Natural killer cell treated with Interleukin-12 subunit alpha and Interleukin-12 subunit beta and Interleukin-15 and Interleukin-18, amount 100 ng/mL, for 72 hours (primary cell): ENCODE measurements at places on chromosomes 4 and X. TPM values are rescaled to one million over a fixed set of nuclear protein-coding genes. Genes with fewer than 3 reads are reported as not detected.

- DNase-seq = no peak
Measured at GRCh38 chr4:123353656-123354055, 42.9 kb upstream of the SPRY1 start.

GRCh38 chr4:110793890-110794554 is 171.1 kb upstream of the PITX2 start:
- no peak for DNase-seq

GRCh38 chrX:153075366-153075765 is 3.1 kb downstream of the PNMA6A start:
- no peak for DNase-seq

- no peak for DNase-seq
Measured at GRCh38 chr4:76758290-76758882, 139.6 kb downstream of the SOWAHB start.

ARR3 gene
- not detected for total RNA-seq

- no peak for DNase-seq
Measured at GRCh38 chr4:1074077-1074476, 39.3 kb downstream of the RNF212 start.

CT45A2 gene
- total RNA-seq = not detected

DNA sequence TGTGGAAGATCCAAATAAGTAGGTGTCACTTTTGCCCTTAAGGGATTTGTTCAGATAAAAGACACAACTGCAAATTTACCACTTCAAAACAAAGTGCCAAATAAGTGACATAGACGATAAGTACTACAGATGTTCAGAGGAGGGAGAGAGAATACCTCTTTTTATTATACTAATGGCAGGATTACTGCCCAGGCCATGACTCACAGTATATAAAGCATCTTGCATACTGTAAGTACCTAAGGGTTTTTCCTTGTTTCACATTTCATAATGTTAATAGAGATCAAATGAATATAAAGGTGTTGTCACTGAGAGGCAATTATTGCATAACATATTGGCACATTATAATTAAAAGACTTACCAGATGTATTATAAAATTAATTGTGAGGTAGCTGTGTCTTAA is 46.4 kb downstream of the PTPN13 start:
- no peak for DNase-seq

PRRG1 gene
- total RNA-seq = not detected

GRCh38 chr4:105194328-105195231 is 47.9 kb downstream of the TET2 start:
- DNase-seq = no peak

DNA sequence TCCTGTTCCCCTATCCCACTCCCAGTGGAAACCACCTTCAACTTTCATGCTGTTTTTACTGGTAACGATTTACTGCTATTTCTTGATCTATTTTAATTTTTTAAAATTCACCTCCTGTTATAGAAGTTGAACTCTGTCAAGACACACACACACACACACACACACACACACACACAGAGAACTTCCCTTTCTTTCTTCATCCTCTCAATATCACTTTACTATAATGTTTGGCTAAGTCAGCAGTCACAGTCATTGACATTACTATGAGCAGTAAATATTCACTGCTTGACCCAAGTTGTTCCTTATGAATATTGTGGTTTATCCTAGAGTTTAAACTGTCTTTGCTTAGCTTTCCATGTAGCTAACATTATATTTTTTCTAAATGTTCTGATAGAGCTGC is 24.0 kb upstream of the SGMS2 start:
- DNase-seq = no peak

- DNase-seq = no peak
Measured at GRCh38 chr4:41442810-41443209, 95.1 kb upstream of the LIMCH1 start.

- DNase-seq = no peak
Measured at GRCh38 chr4:129162450-129162849, 66.5 kb downstream of the C4orf33 start.

SGMS2 gene
- 0.62 TPM for total RNA-seq

- DNase-seq = no peak
Measured at GRCh38 chr4:40388239-40388638, 53.1 kb downstream of the CHRNA9 start.

- no peak for DNase-seq
Measured at GRCh38 chr4:89100853-89101252, 10.5 kb upstream of the TIGD2 start.

LONRF3 gene
- total RNA-seq = 8.0 TPM

DNA sequence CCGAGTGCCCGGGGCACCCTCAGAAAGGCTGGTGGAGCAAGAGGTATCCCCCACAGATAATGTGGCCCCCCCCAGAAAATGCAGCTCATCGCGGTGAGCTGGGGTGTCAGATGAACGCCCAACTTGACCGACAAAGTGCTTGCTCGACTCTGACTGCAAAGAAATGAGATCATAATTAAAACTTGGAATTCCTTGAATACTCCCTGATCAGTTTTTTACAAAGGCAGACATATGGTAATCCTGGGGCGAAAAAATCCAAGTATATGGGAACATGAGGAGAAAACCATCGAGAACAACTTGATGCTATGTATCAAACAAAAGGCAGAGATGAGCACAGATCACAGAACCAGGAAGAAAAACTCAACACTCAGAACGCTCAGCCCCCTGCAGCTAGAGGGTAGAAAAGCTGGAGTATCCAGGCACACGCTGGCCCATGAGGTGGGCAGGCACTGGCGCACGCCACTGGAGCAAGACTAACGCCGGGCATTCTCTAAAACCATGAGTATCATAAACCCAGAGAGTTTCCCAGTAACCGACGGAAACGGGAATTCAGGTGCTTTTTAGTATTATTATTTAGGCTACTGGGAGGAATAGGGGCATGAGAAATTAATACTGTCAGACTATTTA is 127.3 kb downstream of the AFAP1 start:
- no peak for DNase-seq

- DNase-seq = no peak
Measured at GRCh38 chr4:154497889-154498288, 6.3 kb upstream of the DCHS2 start.

DOK7 gene
- total RNA-seq = 0.17 TPM

LGI2 gene
- total RNA-seq = not detected

GRCh38 chrX:106897259-106897658 is 5.9 kb downstream of the RIPPLY1 start:
- DNase-seq = no peak

DNA sequence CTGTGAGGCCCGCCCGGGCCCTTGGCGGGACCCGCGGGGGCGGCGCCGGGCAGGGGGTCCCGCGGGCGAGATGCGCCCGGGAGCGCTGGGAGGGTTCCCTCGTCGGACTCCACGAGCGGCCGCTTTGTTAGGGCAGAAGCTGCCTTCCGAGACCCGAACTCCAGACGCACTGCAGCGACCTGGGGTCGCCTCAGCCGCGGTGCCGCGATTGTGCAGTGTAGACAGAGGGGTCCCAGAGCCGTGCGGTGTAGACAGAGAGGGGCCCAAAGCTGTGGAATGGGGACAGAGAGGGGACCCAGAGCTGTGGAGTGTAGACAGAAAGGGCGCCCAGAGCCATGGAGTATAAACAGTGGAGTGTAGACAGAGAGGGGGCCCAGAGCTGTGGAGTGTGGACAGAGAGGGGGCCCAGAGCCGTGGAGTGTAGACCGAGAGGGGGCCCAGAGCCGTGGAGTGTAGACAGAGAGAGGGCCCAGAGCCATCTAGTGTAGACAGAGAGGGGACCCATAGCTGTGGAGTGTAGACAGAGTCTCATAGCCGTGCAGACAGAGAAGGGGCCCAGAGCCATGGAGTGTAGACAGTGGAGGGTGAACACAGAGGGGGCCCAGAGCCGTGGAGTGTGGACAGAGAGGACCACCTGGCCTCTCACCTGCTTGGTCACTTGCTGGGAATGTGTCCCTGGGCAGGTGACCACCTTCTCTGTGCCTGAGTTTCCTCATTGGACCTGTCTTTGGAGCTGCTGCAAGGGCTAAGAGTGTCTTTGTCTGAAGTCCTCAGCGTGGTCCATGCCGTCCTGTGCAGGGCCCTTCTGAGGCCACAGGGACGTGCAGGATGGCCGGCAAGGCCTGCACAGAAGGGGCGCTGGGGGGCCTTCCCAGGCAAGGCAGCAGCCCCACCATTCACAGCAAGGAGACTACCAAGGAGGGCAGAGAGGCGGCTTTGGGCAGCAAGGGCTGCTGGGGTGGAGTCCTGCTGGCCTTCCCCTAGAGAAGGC is 875 bp downstream of the RGS12 start:
- DNase-seq = no peak

NMU gene
- not detected for total RNA-seq
